ENCODE measurements at places on chromosomes 7 and 10.

DNA sequence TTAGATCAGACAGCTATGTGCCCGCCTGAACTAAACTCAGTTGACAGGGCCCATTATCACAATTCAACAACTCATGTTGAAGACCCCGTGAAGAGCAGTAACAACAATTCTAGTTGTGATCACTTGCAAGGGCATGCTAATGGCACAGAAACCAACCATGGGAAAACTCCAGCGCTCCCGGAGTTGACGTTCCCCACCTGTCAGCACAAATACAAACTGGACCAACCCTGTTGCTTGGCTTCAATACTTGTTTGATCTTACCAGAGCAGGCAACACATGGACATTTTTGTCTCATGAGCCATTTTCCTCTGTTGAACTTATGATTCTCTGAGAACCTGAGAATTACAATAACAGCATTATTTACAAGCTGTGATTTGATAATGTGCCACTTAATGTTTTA, 119.0 kb upstream of the LANCL2 start:
- no peak for DNase-seq

- no peak for DNase-seq
Observed at GRCh38 chr10:124063750-124064603, 29.4 kb downstream of the CHST15 start.

- no peak for DNase-seq
Observed at GRCh38 chr7:145582742-145583303, 533.8 kb upstream of the CNTNAP2 start.

DNA sequence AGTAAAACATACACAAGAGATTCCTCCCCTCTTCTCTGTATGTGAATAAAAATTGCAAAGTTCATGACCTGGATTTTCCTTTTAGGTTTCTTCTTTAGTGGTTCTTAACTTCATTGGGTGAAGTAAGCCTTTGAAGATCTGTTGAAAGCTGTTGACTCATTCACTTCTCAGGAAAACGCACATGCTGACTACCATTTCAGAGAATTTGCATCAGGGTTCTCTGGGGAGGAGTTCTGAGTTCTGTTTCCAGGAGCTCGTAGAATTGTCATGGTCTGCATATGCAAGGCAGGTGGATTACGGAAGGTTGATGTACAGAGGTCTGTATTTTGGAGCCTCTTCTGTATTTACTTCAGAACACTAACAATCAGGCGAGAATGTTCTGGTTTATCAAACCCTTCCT, 962 bp upstream of the SLC26A4 start:
- no peak for DNase-seq

DNA sequence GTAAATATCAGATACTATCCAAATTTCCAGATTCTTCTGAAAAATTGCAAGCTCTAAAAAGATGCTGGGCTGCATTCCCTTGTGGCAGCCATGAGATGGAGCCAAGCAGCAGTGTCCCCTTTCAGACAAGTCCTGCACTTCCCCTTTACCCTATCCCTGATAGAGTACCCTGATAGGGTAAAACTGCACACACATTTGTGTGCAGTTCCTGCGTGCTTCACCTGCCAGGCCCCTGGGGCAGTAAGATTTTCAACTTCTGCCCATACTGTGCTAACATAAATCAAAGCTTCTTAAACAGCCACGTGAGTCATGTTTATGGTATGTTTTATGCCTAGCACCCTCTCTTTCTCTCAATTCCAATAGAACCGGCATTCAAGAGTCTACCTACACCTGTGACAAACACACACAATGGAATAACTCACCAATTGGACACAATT, 52.2 kb downstream of the IFIT5 start:
- no peak for DNase-seq

GRCh38 chr10:58220769-58221451, 46.8 kb downstream of the IPMK start:
- no peak for DNase-seq

- no peak for DNase-seq
Observed at GRCh38 chr7:52656098-52656497, 379.3 kb upstream of the POM121L12 start.

DNA sequence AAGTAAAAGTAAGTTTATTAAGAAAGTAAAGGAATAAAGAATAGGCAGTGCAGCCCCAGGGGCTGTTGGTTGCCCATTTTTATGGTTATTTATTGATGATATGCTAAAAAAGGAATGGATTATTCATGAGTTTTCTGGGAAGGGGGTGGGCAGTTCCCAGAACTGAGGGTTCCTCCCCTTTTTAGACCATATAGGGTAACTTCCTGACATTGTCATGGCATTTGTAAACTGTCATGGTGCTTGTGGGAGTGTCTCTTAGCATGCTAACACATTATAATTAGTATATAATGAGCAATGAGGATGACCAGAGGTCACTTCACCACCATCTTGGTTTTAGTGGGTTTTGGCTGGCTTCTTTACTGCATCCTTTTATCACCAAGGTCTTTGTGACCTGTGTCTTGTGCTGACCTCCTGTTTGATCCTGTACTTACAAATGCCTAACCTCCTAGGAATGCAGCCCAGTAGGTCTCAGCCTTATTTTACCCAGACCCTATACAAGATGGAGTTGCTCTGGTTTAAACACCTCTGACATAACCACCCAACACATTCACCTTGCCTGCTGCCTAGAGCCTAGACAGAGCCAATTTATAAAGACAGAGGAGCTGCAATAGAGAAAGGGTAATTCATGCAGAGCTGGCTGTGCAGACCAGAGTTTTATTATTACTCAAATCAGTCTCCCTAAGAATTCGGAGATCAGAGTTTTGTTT, 10.9 kb upstream of the ERCC6 start:
- DNase-seq: no peak

DNA sequence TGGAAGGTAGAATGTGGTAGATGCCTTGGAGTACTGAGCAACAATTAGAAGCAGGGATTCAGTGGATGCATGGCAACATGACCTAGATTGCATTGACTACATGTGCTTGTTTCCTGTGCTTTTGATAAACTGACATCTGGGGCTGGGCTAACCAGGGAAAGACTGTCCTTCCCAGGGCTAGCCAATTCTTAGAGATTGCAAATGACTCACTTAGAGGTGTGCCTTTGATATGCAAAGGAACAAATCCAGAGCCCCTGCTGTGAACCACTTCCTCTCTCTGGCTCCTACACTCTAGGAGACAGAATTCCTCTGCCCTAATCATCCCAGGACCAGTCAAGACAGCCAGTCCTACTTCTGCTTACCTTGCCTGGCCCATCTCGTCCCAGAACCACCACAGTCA, 651.5 kb downstream of the LRMDA start:
- DNase-seq: no peak

DNA sequence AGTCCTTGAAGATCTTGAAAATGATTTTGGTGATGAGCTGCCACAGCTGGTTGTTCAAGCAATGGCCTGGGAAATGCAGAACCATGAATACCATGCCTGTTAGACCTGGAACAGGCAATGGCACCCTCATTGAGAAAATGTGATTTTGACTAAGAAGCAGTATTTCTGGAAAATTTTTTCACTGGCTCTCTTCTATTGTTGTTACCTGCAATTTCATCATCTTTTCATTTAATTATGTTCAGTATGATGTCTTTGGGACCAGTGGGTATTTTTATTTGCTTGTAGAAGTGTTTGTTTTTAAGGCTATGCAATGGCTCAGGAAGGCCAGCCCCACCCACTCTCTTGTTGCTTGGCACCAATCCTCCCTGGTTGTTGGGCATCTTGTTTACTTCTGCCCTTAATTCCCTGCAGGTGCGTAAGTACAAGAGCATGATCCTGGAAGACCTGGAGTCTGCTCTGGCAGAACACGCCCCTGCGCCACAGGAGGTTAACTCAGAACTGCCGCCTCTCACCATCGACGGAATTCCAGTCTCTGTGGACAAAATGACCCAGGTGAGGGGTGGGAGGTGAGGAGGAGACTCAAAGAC, 78.6 kb downstream of the NRF1 start:
- DNase-seq: no peak

GRCh38 chr7:23965296-23965695, 255.3 kb downstream of the STK31 start:
- no peak for DNase-seq

DNA sequence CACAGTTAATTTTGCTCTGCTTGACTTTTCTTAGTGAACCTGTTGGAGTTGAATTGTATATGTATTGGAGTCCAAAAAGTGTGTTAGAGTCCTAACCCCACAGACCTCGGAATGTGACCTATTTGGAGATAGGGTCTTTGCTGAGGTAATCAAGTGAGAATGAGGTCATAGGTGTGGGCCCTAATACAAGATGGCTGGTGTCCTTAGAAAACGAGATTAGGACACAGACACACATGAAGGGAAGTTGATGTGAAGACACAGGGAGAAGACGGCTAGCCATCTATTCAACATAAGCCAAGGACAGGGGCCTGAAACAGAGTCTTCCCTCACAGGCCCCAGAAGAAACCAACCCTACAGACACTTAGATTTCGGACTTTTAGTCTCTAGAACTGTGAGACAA, 260.6 kb upstream of the NEBL start:
- DNase-seq: no peak

GRCh38 chr10:67988606-67989005, 86.5 kb downstream of the HERC4 start:
- no peak for DNase-seq

DNA sequence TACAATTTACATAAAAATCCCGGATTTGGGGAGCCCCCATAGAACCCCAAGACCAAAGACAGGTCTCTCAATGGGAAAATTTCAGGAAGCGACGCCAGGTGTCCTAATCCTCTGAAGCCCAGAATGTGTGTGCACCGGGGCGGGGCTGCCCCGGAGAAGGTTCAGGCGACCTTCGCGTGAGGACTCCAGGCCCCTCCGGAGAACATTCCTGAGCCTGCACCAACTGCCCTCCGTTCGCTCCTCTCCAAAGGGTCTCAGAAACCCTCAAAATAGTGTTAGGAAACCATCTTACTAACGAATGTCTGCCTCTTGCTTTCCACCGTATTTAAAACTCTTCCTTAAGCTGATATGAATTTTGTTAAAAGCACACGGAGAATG, 78.5 kb upstream of the INSIG1 start:
- no peak for DNase-seq

- no peak for DNase-seq
Observed at GRCh38 chr7:80057488-80057887, 77.1 kb upstream of the GNAI1 start.

DNA sequence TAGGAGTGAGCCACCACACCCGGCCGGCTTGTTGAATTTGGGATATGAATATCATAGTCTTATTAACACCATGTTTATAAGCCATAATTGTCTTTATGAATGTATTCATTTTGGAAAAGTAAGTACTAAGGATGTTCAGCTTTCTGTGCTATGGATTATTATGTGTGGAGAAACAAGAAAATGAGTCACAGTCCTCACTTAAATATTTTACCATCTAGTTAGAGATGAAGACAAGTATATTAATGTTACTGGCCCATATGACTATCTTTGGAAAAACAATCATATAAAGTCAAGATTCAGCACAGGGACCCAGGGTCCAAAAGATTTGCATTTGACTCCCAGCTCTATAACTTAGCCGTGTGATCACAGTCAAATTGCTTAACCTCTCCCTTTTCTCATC, 9.8 kb upstream of the TOMM7 start:
- DNase-seq: no peak

DNA sequence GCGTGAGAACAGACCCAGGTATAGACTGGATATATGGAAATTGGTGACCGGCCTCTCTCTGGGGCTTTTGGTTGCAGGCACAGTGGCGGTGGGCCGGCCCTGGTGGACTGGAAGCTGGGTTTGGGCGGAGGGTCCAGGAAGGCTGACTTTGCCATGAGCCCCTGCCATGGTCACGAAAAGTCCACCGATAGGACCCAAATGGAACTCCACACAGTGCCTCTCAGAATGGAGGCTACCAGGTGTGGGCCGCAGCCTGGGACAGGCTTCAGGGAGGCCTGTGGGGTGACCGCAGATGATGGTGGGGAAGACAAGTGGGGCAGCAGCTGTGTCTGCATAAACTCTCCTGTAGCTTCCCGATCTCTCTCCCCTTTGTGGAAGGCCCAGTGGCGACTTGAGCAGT, 123.2 kb downstream of the DNAJB6 start:
- no peak for DNase-seq

DNA sequence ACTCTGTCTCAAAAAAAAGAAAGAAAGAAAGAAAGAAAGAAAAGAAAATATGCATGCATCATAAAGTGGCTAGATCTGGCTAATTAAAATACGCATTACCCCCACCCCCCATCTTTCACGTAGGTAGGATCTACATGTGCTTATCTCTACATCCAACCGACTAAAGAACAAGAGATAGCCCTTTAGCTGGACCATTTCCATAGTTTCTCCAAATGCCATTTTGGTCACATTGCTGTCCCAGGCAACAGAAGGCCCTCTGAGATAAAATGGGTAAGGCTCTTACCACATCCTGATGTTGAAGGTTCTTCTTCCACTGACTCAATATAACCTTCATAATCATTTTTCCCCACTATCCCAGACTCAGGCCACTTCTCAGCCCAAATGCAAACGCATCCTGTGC, 31.5 kb downstream of the PIK3AP1 start:
- no peak for DNase-seq

- no peak for DNase-seq
Observed at GRCh38 chr7:147136352-147136751, 1019.8 kb downstream of the CNTNAP2 start.

DNA sequence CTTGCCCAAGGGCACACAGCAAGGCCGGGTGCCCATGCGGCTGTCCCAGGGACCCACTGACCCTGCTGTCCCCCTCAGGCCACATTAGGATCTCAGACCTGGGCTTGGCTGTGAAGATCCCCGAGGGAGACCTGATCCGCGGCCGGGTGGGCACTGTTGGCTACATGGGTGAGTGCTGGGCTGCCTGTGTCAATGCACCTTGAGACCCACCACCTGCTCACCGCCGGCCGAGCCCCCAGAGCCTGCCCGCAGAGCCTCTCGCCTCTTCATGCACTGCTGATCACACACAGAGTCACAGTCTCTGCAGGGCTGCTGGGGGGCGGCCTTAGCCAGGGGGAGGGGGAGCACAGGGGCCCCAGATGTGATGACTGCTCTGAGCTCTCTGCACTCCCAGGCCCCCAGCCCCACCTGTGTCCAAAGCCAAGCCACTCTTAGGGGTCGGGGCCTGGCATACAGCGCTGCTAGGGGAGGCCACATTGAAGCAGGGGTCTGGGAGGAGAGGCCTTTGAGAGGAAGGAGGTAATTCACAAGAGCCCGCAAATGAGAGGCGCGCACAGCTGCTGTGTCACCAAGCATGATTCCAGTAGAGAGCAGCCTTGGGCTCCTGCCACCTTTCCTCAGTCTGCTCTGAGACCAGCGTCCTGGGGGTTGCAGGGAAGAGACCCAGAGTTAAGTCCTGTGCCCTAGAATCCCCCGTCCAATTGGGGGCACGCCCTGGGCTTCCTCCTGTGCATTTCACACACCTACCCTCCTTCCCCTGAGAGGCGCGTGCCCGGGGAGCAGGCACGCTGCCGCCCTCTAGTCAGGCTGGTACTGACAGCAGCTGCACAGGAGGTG, 100.4 kb downstream of the RGS10 start:
- peak; percentile 53 for DNase-seq

- DNase-seq: no peak
Observed at GRCh38 chr10:108301002-108301401, 1136.5 kb upstream of the SORCS1 start.

Measured in GM12891 (cell line).